ENCODE measurements at places on chromosomes 6 and 20.

DNA sequence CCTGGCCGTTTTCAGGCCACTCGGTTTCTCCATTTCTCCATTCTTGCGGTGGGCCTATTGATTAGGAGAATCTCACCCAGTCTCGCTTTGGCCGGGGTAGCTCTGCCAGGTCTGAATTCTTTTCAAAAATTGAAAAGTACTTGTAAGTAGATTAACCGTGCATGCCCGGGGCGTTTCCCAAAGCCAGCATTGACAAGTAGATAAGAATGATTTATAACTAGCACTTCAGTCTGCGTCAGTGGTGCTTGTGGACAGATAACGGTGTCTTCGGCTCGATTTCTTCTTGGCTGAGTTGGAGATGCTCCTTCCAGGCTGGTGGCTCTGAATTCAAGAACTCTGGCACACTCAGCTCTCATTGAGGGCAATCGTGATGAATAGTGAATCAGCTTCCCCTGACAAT, 29.0 kb downstream of the SLC24A3 start:
- DNase-seq = no peak

GRCh38 chr6:1312203-1312472, 240 bp downstream of the FOXQ1 start:
- DNase-seq = no peak

- DNase-seq = no peak
Measured at GRCh38 chr6:34992376-34992775, 103.3 kb downstream of the ANKS1A start.

GRCh38 chr6:7129360-7129759, 21.6 kb downstream of the RREB1 start:
- no peak for DNase-seq

DNA sequence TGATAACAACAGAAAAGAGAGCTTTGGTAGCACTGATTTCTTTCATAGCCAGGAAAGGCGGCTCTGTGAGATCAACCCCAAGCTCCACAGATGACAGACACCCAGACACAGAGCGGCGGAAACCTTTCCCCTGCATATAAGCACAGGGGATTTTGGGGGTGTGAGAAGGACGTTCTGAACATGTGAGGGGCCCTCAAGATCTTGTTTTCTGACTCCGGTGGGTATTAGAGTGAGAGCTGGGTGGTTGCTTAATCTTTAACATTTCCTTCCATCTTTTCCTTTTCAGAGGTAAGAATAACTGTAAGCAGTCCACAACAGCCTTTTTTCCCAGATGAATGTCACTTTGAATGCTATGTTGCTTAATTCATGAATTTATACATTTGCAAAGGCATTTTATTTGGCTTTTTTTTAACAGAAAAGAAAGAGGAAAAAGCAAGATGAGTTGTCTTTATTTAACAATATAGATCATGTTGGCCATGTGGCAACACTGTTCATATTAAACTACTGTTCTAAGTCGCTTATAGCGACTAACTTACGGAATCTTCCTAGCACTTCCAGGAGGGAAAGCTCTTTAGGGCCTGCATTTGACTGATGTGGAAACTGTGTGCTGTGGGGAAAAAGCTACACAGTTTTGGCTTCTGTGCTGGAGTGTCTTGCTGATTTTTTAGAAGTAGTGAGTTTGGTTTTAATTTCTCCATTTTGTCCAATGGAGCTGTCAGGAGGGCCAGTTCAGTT, 80.5 kb upstream of the NAA20 start:
- DNase-seq = no peak

- DNase-seq = no peak
Measured at GRCh38 chr6:7261032-7261841, 51.8 kb downstream of the SSR1 start.
